ENCODE measurements at places on chromosomes 13 and 19.

GRCh38 chr13:97366172-97366688 is 67.7 kb upstream of the RAP2A start:
- no peak for DNase-seq

DNA sequence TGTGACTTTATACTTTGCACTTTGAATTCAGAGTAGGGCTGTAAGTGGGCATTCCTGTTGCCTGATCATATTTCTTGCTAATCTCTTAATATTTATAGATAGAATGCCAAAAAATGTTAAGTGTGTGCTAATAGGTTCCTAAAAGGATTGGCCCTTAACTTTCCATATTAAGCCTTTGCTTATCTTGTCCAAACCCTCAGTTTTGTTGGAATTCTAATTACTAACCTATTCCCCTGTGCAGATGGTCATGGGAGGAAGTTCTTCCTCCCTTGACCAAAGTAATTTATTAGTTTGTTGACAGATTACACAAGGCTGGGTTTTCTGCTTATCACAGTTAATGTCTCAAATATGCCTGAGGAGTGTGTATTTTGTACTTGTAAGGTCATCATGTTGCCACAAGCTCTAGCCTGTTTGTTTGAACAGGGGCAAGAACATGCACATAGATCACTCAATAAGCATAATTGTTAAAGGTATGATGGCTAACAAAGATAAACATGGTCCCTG is 541.1 kb upstream of the SPRY2 start:
- no peak for DNase-seq

- DNase-seq: peak; percentile 80
Observed at GRCh38 chr13:45393941-45394570, 24.1 kb downstream of the SLC25A30 start.

DNA sequence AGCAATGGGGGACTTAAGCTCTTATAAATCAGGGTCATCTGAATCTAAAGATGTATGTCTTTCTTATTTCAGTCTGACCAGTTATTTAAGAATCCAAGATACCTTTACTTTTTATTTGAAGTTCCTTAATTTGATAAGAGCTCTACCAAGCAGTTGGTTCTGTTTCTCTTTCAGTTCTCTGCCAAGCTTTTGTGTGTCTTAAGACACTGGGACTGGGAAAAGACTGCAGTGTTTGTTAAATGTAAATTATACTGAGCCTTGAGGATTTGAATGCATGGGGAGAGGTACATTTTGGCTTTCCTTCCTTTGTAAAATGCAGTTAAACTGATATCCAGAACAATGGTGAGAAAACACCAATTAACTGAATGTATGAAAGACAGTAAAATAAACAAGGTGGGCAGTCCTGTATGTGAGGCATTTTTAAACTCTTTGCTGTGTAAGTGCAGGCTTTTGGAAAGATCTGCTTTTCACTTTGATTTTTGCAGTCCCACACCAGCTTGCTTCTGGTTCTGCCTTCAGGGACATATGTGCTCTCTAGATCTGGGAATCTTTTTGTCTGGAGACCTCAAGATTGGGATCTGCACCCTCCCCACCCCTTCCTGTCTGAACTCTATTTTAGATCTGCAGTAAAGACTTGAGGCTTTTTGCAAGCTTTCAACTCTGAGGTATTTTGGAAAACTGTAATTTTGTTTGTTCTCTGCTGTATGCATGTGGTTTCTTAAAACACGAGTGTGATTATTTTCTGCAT is 77.6 kb downstream of the LRCH1 start:
- peak; percentile 34 for DNase-seq

DNA sequence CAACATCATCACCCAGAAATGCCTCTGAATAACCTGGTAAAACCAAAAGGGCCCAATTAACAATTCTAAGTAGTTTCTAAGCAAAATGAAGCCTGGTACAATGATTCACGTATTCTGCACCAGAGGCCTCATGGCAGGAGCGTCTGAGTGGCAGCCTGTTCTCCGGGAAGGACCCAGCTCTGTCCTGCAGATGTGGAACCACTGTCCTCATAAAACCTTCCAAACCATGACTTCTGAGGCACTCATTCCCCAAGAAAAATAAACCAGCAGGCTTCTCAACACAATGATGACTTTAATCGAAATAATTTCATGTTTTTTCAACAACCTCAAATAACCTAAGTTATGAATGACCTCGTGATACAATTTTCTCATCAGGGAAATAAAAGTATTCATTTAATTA is 89.9 kb downstream of the STK24 start:
- DNase-seq: no peak

- no peak for DNase-seq
Observed at GRCh38 chr13:31054632-31055031, 107.1 kb downstream of the HSPH1 start.

DNA sequence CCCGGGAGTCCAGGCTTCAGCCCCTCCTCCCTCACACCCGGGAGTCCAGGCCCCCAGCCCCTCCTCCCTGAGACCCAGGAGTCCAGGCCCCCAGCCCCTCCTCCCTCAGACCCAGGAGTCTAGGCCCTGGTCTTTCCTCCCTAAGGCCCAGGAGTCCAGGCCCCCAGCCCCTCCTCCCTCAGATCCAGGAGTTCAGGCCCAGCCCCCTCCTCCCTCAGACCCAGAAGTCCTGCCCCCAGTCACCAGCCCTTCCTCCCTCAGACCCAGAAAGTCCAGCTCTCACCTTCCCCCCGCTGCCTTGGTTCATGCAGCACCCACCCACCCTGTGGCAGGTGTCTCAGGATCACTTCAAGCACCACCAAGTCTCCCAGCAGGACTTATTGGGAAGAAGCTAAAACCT is 14.1 kb downstream of the CYTH2 start:
- no peak for DNase-seq

DNA sequence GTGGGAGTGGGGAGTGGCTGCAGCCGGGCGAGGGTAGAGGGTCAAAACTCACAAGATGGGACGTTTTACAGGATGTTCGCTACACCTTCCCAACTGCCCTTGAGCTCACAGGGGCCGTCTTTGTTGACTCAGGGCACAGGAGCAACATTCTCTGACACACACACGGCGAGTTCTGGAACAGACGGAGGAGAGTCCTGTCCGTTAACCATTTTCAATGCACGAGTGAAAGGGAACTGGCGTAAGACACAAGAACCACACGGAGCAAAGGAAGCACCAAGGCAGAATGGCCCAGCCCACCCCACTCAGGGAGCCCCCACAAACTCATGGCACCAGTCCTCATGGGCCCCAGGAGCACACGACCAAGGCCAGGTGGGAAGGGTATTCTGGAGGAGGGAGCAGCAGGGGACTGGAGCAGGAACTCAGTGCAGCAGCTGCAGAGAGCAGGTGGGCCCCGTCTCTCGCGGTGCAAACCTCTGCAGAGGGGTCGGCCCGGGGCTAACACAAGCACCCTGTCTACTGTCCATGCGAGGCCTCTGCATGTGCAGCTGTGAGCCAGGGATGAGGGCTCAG is 37.9 kb upstream of the ISYNA1 start:
- DNase-seq: no peak

DNA sequence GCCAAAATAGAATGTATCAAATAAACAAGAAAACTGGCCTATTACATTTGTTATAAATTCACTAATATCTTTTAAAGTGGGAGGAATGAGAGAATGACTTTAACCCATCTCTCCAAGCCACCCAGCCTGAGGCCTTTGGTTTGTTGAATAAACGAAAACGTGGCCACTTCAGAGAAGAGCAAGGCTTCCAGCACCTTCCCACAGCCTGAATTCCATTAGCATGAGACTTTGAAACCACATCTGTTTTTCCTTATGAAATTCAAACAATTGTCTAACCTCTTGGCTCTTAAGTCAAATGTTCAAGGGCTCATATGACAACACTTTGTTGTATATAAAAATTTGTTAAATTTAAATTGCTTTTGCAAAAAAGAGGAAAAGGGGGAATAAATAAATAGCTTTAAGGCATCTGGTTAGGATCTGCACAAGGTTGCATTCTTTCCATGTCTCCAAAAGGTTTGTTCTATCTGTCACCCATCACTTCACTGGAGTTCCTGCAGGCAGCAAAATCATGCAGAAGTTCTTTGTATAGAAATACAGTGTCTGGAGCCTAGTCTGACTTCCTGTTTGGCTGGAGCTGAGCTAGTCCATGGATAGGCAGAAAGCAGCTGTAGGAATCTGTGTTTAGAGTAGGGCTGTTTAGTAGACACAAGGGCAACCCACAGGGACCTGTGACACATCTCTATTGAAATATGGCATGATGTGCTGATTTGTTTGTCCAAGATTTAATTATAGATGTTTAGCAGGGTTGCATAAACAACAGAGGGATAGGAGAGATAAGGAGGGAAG is 502.3 kb downstream of the KCTD12 start:
- DNase-seq: no peak
